ENCODE measurements at places on chromosomes 2 and 18. TPM values are rescaled to one million over a fixed set of nuclear protein-coding genes. Genes with fewer than 3 reads are reported as not detected.

- H3K27me3 ChIP-seq = no peaks in the 10 kb centered on the region
- no peak for DNase-seq
- no peaks in the 10 kb centered on the region for H3K36me3 ChIP-seq
Measured at GRCh38 chr2:49416252-49416651, 261.9 kb upstream of the FSHR start.

DNA sequence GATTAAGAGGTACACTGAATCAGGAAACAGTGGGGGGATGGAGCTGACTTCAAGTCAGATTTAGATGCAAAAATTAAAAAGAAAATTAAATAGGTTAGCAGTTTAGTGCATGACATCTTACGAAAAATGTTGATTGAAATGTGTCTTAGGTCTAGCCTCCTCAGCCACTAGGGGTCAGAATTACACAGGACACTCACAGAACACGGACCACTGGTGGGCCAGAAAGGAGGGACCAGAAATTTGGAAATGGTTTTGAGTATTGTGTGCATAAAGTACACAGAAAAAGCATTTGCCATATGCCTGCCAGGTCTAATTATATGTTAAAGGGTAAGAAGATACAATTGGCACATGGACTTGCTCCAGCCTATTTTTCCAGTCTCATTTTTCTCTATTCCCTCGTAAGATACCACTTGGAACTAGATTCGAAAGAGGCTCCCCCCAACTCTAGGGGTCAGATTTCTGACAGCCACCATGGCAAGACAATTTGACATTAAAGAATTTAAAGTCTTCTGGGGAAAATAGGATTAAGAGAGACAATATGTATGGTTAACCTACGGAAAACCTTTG lies 550.2 kb upstream of the SETBP1 start:
- no peaks in the 10 kb centered on the region for H3K4me1 ChIP-seq
- no peak overlapping the region for H3K4me3 ChIP-seq
- no peaks in the 10 kb centered on the region for H3K27me3 ChIP-seq
- H3K36me3 ChIP-seq = no peaks in the 10 kb centered on the region

- no peaks in the 10 kb centered on the region for H3K4me1 ChIP-seq
- no peak overlapping the region for H3K4me3 ChIP-seq
Measured at GRCh38 chr18:63994783-63995399, 25.0 kb downstream of the SERPINB8 start.

- no peaks in the 10 kb centered on the region for H3K27me3 ChIP-seq
- H3K4me3 ChIP-seq = peak within 1 kb of the TSS; percentile 56
- H3K36me3 ChIP-seq = no peaks in the 10 kb centered on the region
- DNase-seq = peak; percentile 80
- peak within 1 kb of the TSS; percentile 95 for H3K27ac ChIP-seq
- peaks cover 2% of the 10 kb centered on the region for H3K4me1 ChIP-seq
Measured at GRCh38 chr2:201643216-201643890, at the start of gene TMEM237. TMEM237 (minus strand) TSS chr2:201643503; CDS start chr2:201643400, 103 bp downstream.

Gene LAMA3
- total RNA-seq = 8.0 TPM

DNA sequence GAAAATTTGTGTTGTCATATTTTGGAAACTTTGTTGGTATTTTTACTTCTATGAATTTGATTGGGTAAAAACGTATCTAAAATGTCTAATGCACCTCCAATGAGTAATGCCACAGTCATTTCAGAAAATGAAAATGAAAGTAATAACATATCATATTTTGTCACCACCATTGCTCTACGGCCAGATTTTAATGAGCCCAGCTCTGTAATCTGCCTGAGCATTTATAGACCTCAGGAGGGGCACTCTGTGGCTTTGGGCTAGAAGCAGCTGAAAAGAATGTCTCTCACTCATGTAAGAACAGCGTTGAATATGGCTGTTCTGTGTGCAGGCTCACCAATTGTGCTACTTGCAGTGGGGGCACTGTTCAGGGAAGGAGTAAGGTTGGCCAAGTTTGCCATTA lies 32.7 kb upstream of the ABCA12 start:
- no peaks in the 10 kb centered on the region for H3K36me3 ChIP-seq
- DNase-seq = no peak
- H3K4me1 ChIP-seq = peaks cover 2% of the 10 kb centered on the region
- no peak overlapping the region for H3K4me3 ChIP-seq

DNA sequence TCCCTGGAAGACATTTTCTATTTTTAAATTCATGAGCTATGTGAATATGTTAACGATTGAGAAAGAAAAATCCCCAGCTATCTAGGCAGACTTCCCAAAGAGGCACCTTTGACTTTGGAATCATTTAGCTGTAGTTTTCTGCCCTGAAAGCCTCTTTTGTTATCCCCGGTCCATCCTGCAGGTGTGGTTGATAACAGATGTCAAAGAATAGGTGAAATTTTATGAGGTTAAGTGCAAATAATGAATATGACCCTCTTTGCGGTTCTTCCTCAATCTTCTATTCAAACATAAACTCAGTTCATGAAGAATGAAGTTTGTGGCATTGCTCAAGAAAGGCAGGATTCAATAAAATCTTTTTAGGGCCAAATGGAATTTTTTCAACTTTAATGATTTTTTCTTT lies 51.6 kb upstream of the ATP8B1 start:
- H3K36me3 ChIP-seq = no peaks in the 10 kb centered on the region
- no peaks in the 10 kb centered on the region for H3K4me1 ChIP-seq
- DNase-seq = no peak
- no peak overlapping the region for H3K4me3 ChIP-seq

Gene PDE6D
- 17.8 TPM for total RNA-seq

DNA sequence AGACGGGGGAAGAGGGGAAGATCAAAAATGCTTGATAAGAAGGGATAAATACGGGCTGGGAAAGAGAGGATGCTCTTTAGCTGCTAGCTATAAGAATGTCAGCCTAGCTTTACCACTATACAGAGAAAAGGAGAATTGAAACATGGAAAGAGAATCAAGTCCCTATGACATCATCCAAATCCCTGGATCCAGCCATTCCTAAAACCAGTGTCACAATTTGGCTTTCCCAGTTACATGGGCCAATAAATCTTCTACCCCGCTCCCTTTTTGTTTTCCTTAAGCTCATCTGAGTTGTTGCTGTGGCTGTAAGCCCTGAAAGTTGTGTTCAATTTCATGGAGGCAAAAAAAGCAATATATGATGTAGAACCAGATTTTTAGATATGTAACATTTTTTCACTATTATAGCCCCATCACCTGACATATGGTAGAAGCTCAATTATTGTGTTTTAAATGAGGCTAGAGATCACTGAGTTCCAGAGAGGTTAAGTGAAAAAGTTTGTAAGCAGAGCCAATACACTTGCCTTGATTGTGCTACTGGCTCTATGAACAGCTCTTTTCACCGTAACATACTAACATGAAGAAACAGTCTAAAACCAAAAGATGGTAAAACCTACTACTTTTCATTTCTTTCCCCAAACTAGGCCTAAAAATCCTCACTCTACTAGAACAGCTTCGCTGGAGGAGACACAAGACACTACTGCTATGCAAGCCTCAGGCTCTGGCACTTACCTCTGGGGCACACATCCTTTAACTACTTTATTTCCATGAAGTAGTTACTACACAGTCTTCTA lies 4.3 kb downstream of the HNRNPLL start:
- DNase-seq = no peak
- H3K4me3 ChIP-seq = no peak overlapping the region
- peaks cover 10% of the 10 kb centered on the region for H3K4me1 ChIP-seq
- no peaks in the 10 kb centered on the region for H3K36me3 ChIP-seq
- no peaks in the 10 kb centered on the region for H3K27me3 ChIP-seq
- no peak overlapping the region for H3K27ac ChIP-seq

DNA sequence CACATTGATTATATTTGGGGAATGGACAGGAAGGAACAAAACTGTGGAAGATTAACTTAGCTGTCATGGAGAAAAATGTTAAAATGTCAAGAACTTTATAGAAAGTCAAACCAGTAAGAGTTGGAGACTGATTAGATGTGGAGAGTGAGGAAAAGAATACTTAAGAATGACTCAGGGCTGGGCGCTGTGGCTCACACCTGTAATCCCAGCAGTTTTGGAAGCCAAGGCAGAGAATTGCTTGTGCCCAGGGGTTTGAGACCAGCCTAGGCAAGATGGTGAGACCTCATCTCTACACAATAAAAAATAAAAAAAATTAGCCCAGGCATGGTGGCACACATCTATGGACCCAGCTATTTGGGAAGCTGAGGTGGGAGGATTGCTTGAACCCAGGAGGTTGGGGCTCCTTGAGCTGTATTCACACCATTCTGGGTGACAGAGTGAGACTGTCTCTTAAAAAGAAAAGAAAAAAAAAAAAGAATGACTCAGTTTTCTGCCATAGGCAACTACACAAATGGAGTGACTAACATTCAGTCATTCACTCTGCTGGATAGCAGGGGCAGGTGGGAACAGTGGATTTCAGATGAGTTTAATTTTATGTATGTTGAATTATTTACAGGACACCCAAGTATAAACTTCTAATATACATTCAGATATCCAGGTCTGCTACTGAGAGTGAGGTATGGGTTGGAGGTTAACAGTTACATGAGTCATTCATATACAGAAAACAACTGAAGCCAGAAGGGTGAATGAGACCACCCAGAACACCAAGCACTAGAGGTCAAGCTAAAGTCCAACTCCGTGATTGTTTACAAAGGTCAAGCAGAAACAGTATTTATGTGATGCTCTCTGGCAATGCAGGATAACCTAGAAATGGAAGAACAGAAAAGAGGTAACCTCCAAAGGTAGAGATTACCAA lies 33.9 kb downstream of the ORC2 start:
- H3K27me3 ChIP-seq = no peaks in the 10 kb centered on the region
- H3K4me3 ChIP-seq = no peak overlapping the region
- H3K4me1 ChIP-seq = no peaks in the 10 kb centered on the region
- no peak overlapping the region for H3K27ac ChIP-seq

Gene FRZB
- total RNA-seq = 4.4 TPM

- DNase-seq = no peak
- no peaks in the 10 kb centered on the region for H3K36me3 ChIP-seq
- no peaks in the 10 kb centered on the region for H3K4me1 ChIP-seq
- no peaks in the 10 kb centered on the region for H3K27me3 ChIP-seq
- H3K4me3 ChIP-seq = no peak overlapping the region
- H3K27ac ChIP-seq = no peak overlapping the region
Measured at GRCh38 chr2:62133320-62133823, 62.5 kb upstream of the B3GNT2 start.

Gene COL6A3
- 378 TPM for total RNA-seq

Gene CFAP53
- total RNA-seq = 9.9 TPM

DNA sequence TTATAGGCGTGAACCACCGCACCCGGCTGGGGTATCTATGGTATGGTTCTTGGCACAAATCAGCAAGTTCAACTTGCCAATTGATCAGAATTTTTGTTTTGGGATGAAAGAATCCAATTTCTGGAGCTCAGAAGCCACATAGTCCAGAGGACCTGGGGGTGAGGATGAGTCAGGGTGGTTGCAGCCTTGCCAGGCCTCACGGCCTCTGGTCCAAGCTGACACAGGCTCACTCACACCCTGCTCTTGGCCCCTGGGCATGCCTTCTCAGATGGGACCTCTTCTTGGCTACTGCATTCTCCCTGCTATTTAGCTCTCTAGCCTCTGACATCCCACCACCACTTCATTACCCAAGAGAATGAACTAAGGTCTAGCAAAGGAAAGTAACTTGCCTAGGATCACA lies 16.3 kb downstream of the CAPG start:
- no peaks in the 10 kb centered on the region for H3K27me3 ChIP-seq
- peak; percentile 12 for DNase-seq
- no peak overlapping the region for H3K4me3 ChIP-seq
- H3K36me3 ChIP-seq = no peaks in the 10 kb centered on the region
- H3K27ac ChIP-seq = no peak overlapping the region

Gene SP140
- total RNA-seq = 3.4 TPM

DNA sequence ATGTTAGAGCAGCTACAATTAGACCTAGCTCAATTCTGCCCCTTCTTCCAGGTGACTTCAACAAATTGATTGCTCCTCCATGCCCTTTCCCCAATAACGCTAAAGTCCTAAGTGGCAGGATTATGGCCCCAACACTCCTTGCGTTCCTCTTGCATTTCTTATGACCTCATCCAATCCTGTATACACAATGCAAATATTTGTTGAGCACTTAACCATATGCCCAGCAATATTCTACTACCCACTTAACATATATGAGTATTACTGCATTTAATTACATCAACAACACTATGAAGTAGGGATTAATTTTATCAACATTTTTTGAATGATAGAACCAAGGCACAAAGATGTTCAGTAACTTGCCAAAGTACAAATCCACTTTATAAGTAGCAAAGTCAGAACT lies 54.2 kb upstream of the ACVR2A start:
- no peak overlapping the region for H3K27ac ChIP-seq
- no peak overlapping the region for H3K4me3 ChIP-seq
- no peaks in the 10 kb centered on the region for H3K27me3 ChIP-seq
- H3K36me3 ChIP-seq = no peaks in the 10 kb centered on the region
- no peak for DNase-seq

DNA sequence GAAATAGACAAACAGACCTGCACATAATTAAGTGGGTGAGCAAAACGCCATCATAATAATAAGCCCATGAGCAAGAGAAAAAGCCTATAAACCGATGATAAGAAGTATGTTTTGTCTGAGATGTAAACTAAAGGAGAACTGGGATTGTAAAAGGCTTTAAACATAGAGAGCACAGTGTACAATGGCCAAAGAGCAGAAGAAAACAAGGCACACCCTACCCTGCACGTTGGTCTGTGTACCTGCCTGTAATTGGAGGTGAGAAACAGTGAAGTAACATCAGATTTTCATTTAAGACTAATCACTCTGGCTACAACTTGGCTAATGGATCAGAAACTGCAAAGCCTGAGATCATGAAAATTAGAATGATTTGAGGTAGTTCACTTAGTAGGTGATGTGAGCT lies 1094.7 kb upstream of the GYPC start:
- H3K27me3 ChIP-seq = no peaks in the 10 kb centered on the region
- H3K27ac ChIP-seq = no peak overlapping the region
- H3K36me3 ChIP-seq = no peaks in the 10 kb centered on the region
- no peak overlapping the region for H3K4me3 ChIP-seq
- H3K4me1 ChIP-seq = no peaks in the 10 kb centered on the region

Gene HOXD13
- total RNA-seq = not detected

Gene GCG
- 0.24 TPM for total RNA-seq

Gene SERPINB3
- not detected for total RNA-seq

DNA sequence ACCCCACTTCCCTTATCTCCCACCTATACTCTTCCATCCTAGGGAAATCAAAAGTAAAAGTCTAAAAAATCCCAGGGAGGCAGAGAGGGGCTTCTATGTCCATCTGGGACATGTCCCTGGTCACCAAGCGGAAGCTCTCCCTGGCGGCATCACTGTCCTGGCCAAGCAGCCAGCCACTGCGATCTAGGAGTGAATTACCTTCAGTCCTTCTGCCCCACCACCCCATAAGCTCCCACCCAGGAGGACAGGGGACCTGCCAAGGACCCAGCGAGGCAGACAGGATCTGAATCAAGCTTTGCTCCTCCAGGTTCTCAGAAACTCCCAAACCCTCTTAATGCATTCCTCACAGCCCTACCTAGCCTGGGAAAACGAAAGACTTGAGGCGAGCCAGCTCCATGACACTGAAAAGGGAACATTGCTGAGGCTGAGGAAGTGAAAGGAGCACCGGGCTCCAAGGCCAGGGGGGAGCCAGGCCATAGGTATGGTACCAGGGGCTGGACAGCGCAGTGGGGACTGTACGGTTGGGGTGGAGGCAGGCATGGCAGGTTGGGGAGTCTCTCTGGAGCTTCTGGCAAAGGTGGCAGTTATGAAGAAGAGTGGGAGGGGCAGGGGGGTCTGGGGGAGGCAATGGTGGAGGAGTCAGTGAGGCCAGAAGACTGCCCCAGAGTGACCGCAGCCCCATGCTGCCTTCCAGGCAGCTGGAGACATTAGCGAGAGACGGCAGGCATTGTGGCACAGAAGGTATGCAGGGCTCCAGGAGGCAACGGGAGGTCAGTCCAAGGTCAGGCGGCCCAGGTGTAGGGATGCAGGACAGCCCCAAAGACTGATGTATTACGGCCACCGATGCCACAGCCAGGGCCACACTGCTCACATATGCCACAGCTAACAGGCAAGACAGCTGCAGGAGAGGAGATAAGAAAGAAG lies 2.7 kb upstream of the SLC23A3 start:
- H3K4me1 ChIP-seq = peaks cover 6% of the 10 kb centered on the region
- no peaks in the 10 kb centered on the region for H3K27me3 ChIP-seq
- DNase-seq = no peak
- no peak overlapping the region for H3K27ac ChIP-seq

Gene RAB6C
- total RNA-seq = not detected

Data from ovary (tissue), 10 donors.